ENCODE measurements at places on chromosomes 7 and 10.

DNA sequence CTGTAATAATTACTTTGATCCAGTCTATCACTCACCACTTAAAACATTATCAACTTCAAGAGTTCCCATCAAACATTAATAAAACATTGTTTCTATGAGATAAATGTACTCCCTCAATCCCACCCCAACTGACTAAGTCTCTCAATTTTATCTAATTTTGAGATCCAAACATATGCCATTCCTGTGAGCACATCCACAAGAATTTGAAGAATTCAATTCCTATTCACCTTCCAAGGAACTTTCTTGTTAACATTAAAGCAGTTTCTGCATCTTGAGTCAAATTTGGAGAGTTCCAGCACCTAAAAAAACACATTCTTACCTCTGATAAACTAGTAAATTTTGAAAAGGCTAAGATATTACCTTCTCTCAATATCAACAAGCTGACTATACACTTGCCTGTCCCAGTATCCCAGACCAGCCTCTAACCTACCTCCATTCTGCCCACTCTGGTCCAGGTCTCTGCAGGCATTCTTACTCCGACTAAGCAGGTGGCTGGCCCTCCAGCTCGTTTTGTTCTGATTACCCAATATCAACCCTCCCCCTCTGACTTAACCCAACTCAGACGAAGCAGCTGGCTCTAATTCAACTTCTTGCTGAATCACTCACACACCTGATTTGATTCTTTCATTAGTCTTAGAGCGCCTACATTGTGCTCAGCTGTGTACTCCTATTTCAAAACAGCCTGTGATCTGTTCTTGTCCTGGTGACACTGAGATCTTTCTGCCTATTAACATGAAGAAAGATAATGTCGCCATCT lies 275.2 kb downstream of the IPMK start:
- DNase-seq: peak; percentile 22

GRCh38 chr7:105678811-105679495 lies 97.7 kb upstream of the EFCAB10 start:
- DNase-seq: peak; percentile 65

DNA sequence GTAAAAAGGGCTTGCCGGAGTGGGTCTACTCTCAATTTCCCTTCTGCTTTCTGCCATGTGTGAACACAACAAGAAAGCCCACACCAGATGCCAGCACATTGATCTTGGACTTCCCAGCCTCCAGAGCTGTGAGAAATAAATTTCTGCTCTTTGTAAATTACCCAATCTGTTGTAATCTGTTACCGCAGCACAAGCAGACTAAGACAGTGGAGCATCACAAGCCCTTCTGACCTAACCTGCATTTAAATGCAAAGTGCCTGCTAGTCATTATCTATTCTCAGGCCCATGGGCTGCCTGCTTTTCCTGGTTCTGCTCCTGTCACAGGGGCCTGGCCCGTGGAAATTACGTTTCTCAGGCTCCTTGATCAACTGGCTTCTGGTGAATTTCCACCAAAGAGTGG lies 199.3 kb upstream of the AUTS2 start:
- DNase-seq: no peak

DNA sequence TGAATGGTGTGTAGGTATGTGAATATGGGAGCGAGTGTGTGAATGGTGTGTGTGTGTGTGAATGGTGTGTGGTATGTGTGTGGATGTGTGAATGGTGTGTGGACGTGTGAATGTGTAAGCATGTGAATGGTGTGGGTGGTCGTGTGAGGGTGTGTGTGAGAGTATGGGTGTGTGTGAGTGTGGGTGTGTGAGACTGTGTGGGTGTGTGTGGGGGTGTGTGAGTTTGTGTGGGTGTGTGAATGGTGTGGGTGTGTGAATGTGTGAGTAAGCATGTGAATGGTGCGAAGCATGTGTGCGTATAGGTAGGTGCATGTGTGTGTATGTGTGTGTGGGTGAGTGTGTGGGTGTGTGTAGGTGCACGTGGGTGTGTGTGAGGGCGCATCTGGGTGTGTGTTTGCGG lies 160.7 kb upstream of the COBL start:
- DNase-seq: no peak

DNA sequence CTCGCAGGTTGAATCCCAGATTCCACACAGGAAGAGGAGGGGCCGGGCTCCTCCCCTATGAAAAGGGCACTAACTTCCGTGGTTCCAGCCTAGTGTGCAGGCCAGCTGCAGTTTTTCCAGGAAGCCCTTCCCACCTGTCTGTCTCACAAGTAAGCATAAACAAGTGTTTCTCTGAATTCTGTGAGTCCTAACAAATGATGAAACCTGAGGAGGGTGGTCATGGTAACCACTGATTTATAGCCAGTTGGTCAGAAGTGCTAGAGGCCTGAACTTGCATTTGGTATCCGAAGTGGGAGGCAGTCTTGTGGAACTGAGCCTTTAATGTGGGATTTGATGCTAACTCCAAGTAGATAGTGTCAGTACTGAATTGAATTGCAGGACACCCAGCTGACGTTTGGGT lies 54.7 kb upstream of the STEAP4 start:
- DNase-seq: no peak

- DNase-seq: no peak
Measured at GRCh38 chr10:26571655-26572054, 125.8 kb upstream of the PDSS1 start.

GRCh38 chr10:69800109-69800508 lies 1.6 kb upstream of the COL13A1 start:
- DNase-seq: peak; percentile 74

Measured in fibroblast of pulmonary artery (primary cell).